SK-MEL-5 (cell line): ENCODE measurements at places on chromosomes 4 and X.

DNA sequence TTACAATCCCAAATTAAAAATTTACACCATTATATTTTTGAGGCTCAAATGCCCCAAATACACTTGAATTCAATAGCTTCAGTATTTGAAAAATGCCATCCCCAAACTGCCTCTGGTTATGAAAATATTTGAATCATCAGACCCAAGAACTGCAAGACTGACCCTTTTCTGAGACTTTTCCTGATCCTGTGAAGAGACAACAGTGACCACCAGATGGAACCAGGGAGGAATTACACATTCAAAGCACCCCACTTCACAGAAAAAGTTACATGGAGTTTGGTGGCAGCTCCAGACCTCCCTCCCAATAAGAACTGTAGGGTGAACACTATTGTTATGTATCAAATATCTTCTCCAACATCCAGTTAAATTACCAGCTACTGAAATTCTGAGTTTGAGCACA lies 44.0 kb upstream of the SCD5 start:
- peak; percentile 41 for DNase-seq

DNA sequence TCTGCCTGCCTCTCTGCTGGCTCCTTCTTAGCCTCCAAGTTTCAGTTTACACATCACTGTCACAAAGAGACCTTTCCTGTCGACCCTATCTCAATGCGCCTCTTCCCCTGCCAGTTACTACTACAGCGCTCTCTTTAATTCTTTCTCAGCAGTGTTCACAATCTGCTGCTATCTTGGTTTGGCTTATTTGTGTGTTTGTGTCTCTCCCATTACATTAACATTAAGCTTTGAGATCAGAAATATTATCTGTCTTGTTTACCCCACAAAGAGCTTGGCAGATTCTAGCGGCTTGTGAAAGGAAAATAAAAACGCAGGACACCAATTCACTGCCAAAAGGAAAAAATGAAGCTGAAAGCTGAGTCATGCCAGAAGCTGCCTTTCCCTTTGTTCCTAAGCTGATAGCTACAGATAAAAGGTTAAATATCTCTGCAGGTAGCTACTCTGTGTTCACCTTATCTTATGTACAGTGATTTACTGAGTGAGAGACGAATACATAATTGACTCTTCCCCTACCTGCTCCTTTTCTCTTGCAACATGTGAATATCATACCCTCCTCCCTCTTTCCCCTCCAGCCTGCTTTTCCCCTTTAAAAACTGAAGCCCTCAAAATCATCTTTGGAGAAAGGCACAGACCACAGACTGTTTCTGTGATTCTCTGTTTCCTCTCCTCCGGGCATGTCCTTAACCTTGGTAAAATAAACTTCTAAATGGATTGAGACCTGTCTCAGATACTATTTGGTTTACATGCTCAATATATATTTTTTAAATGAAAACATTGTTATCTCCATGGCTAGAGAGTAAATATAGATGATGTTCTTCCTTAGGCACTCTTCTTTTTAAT lies 19.3 kb upstream of the SLC9A7 start:
- DNase-seq: no peak

- no peak for DNase-seq
Measured at GRCh38 chr4:181478656-181479055, 764.5 kb upstream of the TENM3 start.

GRCh38 chrX:79138658-79139241 lies 5.7 kb upstream of the GPR174 start:
- DNase-seq: no peak

- DNase-seq: no peak
Measured at GRCh38 chr4:186932631-186933187, 209.1 kb upstream of the FAT1 start.

GRCh38 chr4:128225148-128225547 lies 62.5 kb downstream of the PGRMC2 start:
- DNase-seq: no peak

DNA sequence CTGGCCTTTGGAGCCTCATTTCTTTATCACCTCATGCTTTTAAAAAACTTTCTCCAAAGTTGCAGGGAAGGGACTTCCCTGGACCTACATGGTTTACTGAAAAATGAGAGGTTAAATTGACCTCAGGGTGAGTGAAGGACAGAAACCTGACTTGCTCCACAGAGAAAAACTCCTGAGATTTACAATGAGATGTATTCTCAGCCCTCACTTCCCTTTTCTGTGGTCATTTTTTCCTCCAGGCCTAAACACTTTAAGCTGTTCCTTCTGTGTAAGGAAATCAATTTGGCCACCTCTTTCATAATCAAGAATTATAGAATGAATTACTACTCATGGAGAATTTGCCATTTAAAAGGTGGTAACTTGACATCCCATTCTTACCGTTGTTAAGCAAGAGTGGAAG lies 77.9 kb downstream of the HPGD start:
- DNase-seq: no peak

DNA sequence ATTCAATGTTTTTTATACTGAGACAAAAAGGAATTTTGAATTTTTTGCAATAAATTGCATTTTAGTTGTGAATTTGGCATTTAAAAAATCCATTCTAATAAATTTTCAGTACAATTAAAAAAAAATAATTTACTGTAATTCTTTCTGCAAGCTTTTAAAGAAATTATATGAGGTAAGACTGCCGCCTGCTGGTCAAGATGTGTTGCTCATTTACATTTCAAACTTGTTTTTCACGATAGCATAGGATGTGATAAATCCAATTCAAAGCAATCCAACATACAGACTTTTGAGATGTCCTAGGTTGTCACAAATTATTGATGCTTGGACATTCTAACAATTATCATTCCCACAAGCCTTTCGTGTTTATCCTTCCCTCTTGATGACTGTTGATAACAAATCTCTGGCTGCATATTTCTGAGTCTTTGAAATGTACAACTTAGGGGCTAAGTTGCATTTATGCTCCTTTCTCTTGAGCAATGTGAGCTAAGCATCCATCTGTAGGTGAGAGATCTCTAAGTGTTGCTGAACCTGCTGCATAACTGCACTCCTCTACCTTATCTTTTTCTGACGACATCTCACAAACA lies 21.7 kb upstream of the MFAP3L start:
- peak; percentile 80 for DNase-seq

GRCh38 chr4:8494983-8495548 lies 54.5 kb downstream of the TRMT44 start:
- no peak for DNase-seq

GRCh38 chrX:109880629-109881028 lies 122.3 kb upstream of the TMEM164 start:
- no peak for DNase-seq

GRCh38 chr4:176303938-176304337 lies 15.8 kb upstream of the SPCS3 start:
- no peak for DNase-seq

- no peak for DNase-seq
Measured at GRCh38 chr4:39834269-39834668, 136.3 kb downstream of the UBE2K start.

GRCh38 chr4:130636486-130636885 lies 1540.5 kb downstream of the C4orf33 start:
- no peak for DNase-seq

GRCh38 chrX:77428551-77428950 lies 18.6 kb upstream of the FGF16 start:
- no peak for DNase-seq

- DNase-seq: no peak
Measured at GRCh38 chr4:874056-874455, 48.1 kb upstream of the CPLX1 start.

DNA sequence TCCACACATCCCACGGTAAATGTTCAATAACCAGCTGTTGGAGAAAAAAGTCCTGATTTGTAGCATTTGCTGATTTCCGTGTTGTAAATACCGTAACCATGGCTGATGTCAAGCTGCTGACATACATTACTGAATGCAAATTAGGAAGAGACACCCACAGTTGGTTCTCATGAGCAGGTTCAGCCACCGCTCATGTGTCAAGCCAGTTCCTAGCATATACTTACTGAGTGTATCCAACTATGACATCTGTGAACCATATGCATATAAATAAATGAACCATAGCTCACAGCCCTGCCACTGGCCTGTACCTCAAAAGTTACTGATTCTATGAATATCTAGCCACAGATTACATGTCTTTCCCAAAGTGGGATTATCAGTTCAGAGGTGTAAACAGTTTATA lies 29.5 kb downstream of the FHDC1 start:
- DNase-seq: no peak

DNA sequence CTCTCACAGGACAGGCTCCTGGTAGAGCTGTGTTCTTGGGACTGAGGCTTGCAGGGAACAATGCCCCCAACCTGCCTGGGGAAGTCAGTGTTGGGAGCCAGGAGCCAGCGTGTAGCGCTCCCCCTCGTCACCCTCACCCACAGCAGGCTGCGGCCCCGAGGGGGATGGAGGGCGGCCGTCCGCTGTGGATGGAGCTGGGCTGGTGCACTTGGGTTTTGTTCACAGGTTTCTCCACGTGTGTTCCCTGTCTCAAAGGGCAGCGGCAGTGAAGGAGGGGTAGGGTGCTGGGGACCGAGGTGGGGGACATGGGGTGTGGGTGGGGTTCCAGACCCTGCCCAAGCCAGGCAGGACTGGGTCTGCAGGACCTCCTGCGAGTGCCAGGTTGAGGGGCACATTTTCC lies 69.1 kb downstream of the RGS12 start:
- DNase-seq: no peak
